ENCODE measurements at places on chromosomes 3 and 15. TPM values are rescaled to one million over a fixed set of nuclear protein-coding genes. Genes with fewer than 3 reads are reported as not detected.

The CLASP2 gene
- total RNA-seq: 70.5 TPM

The TPRG1 gene
- total RNA-seq: 0.61 TPM

The ECT2 gene
- 82.0 TPM for total RNA-seq

The ZNF80 gene
- not detected for total RNA-seq

The ANKUB1 gene
- not detected for total RNA-seq

The LAMB2 gene
- 108 TPM for total RNA-seq

The FAM174B gene
- total RNA-seq: 10.6 TPM

The WHAMM gene
- 5.8 TPM for total RNA-seq

The SEMA3B gene
- 2.9 TPM for total RNA-seq

DNA sequence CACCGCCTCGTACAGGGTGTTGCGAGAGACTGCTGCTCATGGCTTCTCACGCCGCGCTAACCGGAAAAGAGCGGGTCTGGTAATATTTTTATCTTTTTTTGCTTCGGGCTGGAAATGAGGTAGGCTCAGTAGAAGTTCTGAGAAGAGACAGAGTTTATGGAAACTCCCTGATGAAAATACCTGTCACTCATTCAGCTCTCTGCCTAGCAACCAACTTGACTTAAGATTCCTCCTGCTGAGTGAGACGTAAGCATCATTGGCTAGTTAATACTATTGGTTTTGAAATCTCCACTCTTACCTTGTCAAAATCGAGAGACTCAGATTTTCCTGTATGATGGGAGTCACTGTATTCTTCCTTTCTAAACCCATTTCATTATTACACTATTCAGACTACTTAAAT is 181.7 kb downstream of the PTPRG start:
- peaks cover 4% of the 10 kb centered on the region for H3K36me3 ChIP-seq
- no peak overlapping the region for H3K4me3 ChIP-seq
- no peaks in the 10 kb centered on the region for H3K27me3 ChIP-seq
- no peak for DNase-seq

DNA sequence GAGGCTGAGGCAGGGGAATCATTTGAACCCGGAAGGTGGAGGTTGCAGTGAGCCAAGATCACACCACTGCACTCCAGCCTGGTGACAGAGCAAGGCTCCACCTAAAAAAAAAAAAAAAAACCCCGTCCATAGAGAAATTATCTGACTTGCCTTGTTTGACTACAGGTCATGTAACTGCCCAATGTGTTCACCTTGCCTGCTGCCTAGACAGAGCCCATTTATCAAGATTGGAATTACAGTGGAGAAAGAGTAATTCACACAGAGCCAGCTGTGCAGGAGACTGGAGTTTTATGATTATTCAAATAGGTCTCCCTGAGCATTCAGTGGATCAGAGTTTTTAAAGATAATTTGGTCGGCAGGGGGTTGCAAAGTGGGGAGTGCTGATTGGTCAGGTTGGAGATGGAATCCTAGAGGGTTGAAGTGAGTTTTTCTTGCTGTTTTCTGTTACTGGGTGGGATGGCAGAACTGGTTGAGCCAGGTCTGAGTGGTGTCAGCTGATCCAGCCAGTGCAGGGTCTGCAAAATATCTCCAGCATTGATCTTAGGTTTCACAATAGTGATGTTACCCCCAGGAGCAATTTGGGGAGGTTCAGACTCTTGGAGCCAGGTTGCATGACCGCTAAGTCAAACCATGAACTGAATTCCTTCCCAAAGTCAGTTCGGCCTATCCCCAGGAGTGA is 40.8 kb upstream of the ACP3 start:
- H3K36me3 ChIP-seq: peaks cover 6% of the 10 kb centered on the region
- no peaks in the 10 kb centered on the region for H3K27me3 ChIP-seq
- DNase-seq: no peak
- H3K4me1 ChIP-seq: no peaks in the 10 kb centered on the region
- H3K27ac ChIP-seq: no peak overlapping the region

DNA sequence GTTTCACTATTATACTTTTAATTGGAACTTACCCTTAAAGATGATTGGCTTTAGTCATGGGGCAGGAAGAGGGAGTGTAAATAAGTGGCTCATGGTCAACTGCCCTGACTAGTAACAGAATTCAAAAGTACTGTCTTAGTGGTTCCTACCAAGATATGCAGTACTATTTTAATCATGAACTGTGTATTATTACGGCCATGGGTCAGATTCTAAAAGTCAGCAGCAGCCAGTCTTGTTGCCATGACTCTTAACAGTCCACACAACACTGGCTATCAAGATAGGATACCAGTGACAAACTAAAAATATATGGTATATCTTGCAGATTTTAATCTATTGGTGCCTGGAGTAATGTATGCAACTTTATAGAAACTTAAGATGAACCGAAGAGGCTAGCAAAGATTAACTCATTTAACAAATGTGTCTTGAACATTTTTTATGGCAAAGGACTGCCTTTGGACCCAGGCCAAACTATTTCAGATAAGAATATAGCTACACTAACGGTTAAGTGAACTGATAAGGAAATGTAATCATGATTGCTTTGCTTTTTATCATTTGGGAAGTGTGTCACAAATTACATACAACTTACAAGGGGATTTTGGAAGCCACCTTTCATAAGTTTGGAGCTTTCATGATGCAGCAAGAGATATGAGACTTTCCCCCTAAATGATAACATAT is 163.7 kb downstream of the TCF12 start:
- peaks cover 11% of the 10 kb centered on the region for H3K4me1 ChIP-seq

- H3K27ac ChIP-seq: peak within 1 kb of the TSS; percentile 95
- peak within 1 kb of the TSS; percentile 93 for H3K4me3 ChIP-seq
- H3K4me1 ChIP-seq: peaks cover 26% of the 10 kb centered on the region
- no peaks in the 10 kb centered on the region for H3K36me3 ChIP-seq
- no peaks in the 10 kb centered on the region for H3K27me3 ChIP-seq
Measured at GRCh38 chr3:165837058-165837525, at the start of gene BCHE. Gene BCHE, minus strand, starts transcription at chr3:165837423. Its CDS starts 6,390 bp downstream, at chr3:165831033.

- no peaks in the 10 kb centered on the region for H3K27me3 ChIP-seq
- no peak overlapping the region for H3K4me3 ChIP-seq
- no peak for DNase-seq
- H3K27ac ChIP-seq: no peak overlapping the region
- H3K4me1 ChIP-seq: peaks cover 8% of the 10 kb centered on the region
Measured at GRCh38 chr15:57647791-57648130, 56.1 kb downstream of the MYZAP start.

GRCh38 chr3:28853830-28854229 is 427.0 kb upstream of the RBMS3 start:
- H3K4me1 ChIP-seq: no peaks in the 10 kb centered on the region
- H3K27me3 ChIP-seq: no peaks in the 10 kb centered on the region
- no peak overlapping the region for H3K27ac ChIP-seq
- H3K36me3 ChIP-seq: no peaks in the 10 kb centered on the region
- no peak for DNase-seq
- H3K4me3 ChIP-seq: no peak overlapping the region

- peaks cover 13% of the 10 kb centered on the region for H3K4me1 ChIP-seq
- H3K4me3 ChIP-seq: no peak overlapping the region
- H3K36me3 ChIP-seq: no peaks in the 10 kb centered on the region
- H3K27me3 ChIP-seq: no peaks in the 10 kb centered on the region
- DNase-seq: no peak
Measured at GRCh38 chr3:2771193-2771592, 339.0 kb downstream of the IL5RA start.

GRCh38 chr15:58175955-58176354 is 37.8 kb downstream of the AQP9 start:
- DNase-seq: no peak
- H3K36me3 ChIP-seq: no peaks in the 10 kb centered on the region
- no peak overlapping the region for H3K27ac ChIP-seq
- peaks cover 3% of the 10 kb centered on the region for H3K27me3 ChIP-seq
- no peak overlapping the region for H3K4me3 ChIP-seq

- no peaks in the 10 kb centered on the region for H3K27me3 ChIP-seq
- H3K4me3 ChIP-seq: no peak overlapping the region
- peak overlapping the region; percentile 91 for H3K27ac ChIP-seq
- H3K4me1 ChIP-seq: peaks cover 43% of the 10 kb centered on the region
- no peaks in the 10 kb centered on the region for H3K36me3 ChIP-seq
Measured at GRCh38 chr15:25801586-25802284, 61.4 kb downstream of the ATP10A start.

GRCh38 chr3:132222868-132223538 is 94.2 kb upstream of the ACP3 start:
- no peak overlapping the region for H3K4me3 ChIP-seq
- no peaks in the 10 kb centered on the region for H3K36me3 ChIP-seq
- peaks cover 3% of the 10 kb centered on the region for H3K4me1 ChIP-seq
- H3K27me3 ChIP-seq: no peaks in the 10 kb centered on the region

GRCh38 chr3:14238930-14239329 is 60.3 kb downstream of the LSM3 start:
- peaks cover 4% of the 10 kb centered on the region for H3K4me1 ChIP-seq
- H3K27ac ChIP-seq: no peak overlapping the region
- DNase-seq: no peak
- no peaks in the 10 kb centered on the region for H3K36me3 ChIP-seq

- peaks cover 33% of the 10 kb centered on the region for H3K36me3 ChIP-seq
- no peak overlapping the region for H3K4me3 ChIP-seq
- H3K4me1 ChIP-seq: peaks cover 25% of the 10 kb centered on the region
- no peak for DNase-seq
- H3K27me3 ChIP-seq: no peaks in the 10 kb centered on the region
Measured at GRCh38 chr3:30657914-30658313, 51.5 kb downstream of the TGFBR2 start.

- H3K4me3 ChIP-seq: peak overlapping the region; percentile 95
- peak; percentile 14 for DNase-seq
- H3K36me3 ChIP-seq: no peaks in the 10 kb centered on the region
- peaks cover 63% of the 10 kb centered on the region for H3K27me3 ChIP-seq
Measured at GRCh38 chr15:47184908-47185801, 532.1 kb upstream of the SEMA6D start.

DNA sequence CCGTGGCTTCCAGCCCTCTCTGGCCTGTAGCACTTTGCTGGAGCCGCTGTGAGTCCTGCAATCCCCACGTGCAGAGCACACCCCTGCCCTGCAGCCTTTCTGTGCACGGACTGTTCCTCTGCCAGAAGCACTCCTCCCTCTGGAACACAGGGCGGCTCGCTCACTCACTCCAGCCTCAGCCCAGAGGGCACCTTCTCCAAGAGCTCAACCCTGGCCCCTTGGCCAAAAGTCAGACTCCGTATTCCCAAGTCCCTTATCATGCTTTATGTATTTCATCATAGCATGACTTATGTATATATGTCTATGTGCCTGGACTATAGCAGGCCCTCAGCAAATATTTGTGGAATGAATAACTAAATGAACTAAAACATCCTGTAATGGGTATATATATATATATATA is 63.2 kb downstream of the ASB7 start:
- no peaks in the 10 kb centered on the region for H3K4me1 ChIP-seq
- no peak overlapping the region for H3K27ac ChIP-seq
- H3K36me3 ChIP-seq: no peaks in the 10 kb centered on the region
- DNase-seq: no peak
- H3K27me3 ChIP-seq: no peaks in the 10 kb centered on the region

DNA sequence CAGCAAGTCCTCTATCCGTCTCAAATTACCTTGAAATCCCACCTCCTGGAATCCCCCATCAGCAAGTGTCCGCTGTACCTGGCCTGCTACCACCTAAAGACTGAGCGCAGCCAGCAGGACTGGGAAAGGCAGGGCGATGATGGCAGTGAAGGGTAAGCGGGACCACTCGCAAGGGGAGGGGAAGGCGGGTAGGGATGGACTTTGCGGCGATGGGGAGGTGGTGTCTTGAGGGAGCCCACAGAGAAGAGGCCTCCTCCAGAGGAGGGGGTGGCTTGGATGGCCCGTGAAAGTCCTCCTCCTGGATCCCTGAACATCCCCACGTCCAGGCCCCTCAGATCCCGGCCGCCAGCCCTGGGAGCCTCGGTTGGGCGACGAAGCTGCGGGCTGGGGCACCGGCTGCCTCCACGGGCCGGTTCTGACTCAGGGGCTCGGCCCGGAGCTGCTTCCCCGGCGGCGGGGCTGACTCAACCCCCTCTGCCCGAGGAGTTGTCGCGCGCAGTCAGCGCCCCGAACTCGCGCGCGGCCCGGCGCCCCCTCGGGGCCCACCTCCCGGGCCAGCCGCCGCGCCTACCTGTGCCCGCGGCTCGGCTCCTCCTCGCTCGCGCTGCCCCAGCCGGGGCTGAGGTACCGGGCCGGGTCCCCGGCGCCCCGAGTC is 512 bp downstream of the LARP6 start:
- no peaks in the 10 kb centered on the region for H3K27me3 ChIP-seq
- H3K27ac ChIP-seq: no peak overlapping the region
- peak; percentile 8 for DNase-seq
- peak overlapping the region; percentile 93 for H3K4me3 ChIP-seq

GRCh38 chr3:138442433-138442832 is 8.0 kb downstream of the ESYT3 start:
- DNase-seq: no peak
- peaks cover 5% of the 10 kb centered on the region for H3K4me1 ChIP-seq
- no peak overlapping the region for H3K27ac ChIP-seq

- no peaks in the 10 kb centered on the region for H3K27me3 ChIP-seq
- peaks cover 14% of the 10 kb centered on the region for H3K4me1 ChIP-seq
- H3K27ac ChIP-seq: no peak overlapping the region
- DNase-seq: no peak
- H3K4me3 ChIP-seq: no peak overlapping the region
Measured at GRCh38 chr3:172317984-172318383, 130.3 kb downstream of the GHSR start.

GRCh38 chr15:34883042-34883441 is 86.5 kb downstream of the AQR start:
- no peaks in the 10 kb centered on the region for H3K4me1 ChIP-seq
- H3K27me3 ChIP-seq: no peaks in the 10 kb centered on the region
- H3K4me3 ChIP-seq: no peak overlapping the region
- no peak overlapping the region for H3K27ac ChIP-seq
- no peak for DNase-seq

GRCh38 chr15:92903631-92903965 is 3.5 kb downstream of the CHD2 start:
- H3K27me3 ChIP-seq: peaks cover 18% of the 10 kb centered on the region
- peaks cover 24% of the 10 kb centered on the region for H3K36me3 ChIP-seq
- H3K4me3 ChIP-seq: peak overlapping the region; percentile 95
- H3K4me1 ChIP-seq: peaks cover 71% of the 10 kb centered on the region

DNA sequence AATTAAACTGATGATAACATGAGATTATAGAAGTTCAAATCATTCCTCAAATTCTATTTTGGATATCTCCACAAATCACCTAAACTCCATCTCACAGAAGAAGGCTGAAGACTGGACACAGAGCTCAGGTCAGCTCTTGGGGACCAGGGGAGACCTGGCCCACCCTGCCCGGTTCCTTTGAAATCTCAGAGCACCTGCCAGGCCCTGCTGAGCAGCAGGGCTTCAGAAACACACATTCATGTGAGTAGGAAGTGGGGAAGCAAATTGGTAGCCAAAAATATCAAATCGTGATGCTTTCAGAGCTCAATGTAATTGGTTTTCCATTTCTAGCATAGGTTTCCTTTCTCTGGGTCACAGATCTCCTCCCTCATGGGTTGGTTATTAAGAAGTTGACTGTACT is 76.2 kb downstream of the OCA2 start:
- no peak for DNase-seq
- H3K27me3 ChIP-seq: no peaks in the 10 kb centered on the region
- H3K27ac ChIP-seq: peak overlapping the region; percentile 79
- no peak overlapping the region for H3K4me3 ChIP-seq
- no peaks in the 10 kb centered on the region for H3K36me3 ChIP-seq
- peaks cover 7% of the 10 kb centered on the region for H3K4me1 ChIP-seq

- H3K27me3 ChIP-seq: peaks cover 3% of the 10 kb centered on the region
- H3K4me3 ChIP-seq: no peak overlapping the region
- H3K4me1 ChIP-seq: no peaks in the 10 kb centered on the region
- H3K27ac ChIP-seq: no peak overlapping the region
- no peaks in the 10 kb centered on the region for H3K36me3 ChIP-seq
Measured at GRCh38 chr3:16240229-16241023, 24.3 kb downstream of the DPH3 start.

GRCh38 chr3:58217209-58217811 is 6.5 kb upstream of the DNASE1L3 start:
- no peak overlapping the region for H3K4me3 ChIP-seq
- no peak overlapping the region for H3K27ac ChIP-seq
- H3K4me1 ChIP-seq: peaks cover 9% of the 10 kb centered on the region
- no peaks in the 10 kb centered on the region for H3K36me3 ChIP-seq
- peak; percentile 44 for DNase-seq
